ENCODE measurements at places on chromosomes 12 and 14.

DNA sequence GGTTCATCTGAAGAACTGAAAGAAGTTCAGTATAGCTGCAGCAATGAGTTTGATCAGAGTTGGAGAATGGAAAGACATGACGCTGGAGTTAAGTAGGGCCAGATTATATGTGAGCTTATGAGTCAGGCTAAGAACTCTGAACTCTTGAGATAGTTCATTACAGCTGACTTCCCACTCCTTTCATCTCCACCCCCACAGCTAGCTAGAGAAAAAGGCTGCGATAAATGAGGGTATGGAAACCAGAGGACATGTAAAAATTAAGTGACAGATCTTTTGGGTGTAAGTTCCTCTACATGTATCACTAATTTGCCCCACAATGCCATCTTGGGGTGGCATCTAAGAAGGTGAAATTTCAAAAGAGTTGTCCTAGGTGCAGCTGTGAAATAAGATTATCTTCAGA is 28.6 kb downstream of the PYM1 start:
- DNase-seq, result no peak

GRCh38 chr12:47980197-47980596 is 16.8 kb downstream of the TMEM106C start:
- DNase-seq, result no peak

DNA sequence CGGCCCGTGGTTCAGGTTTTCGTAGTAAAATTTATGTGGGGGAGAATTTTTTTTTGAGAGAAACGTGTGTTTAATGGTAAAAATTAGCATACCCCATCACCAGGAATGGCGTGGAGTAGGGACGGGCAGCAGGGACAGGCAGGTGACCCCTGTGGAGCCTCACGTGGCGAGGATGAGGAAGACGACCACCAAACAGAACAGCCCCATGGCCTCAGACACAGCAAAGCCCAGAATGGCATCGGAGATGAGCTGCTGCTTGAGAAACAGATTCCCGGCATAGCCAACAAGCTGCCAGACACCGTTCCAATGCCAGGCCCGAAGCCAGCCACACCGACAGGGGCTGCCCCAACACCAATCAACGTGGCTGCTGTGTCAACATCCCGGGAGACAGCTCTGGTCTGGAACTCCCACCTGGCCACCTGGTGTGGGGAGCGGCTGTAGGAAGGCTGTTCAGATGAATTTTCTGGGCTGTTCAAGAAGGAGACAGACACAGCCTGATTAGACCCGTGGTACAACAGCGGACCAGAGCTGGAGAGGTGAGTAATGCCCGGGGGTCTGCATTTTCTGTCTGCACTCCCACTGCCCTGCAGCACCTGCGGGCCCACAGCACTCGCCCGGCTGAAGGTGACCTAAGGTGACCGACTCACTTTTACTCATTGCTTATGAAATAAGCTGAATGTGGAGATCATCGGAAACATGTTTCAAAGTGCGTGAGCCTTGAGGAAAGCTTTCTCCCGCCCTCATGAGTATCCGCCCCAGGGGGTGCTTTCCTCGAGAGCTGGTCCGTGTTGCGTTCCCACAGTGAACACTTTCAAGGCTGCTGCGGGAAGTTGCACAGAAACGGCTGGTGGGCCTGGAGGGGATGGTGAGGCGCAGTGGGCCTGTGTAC is 10.6 kb downstream of the TMEM121 start:
- no peak for DNase-seq

DNA sequence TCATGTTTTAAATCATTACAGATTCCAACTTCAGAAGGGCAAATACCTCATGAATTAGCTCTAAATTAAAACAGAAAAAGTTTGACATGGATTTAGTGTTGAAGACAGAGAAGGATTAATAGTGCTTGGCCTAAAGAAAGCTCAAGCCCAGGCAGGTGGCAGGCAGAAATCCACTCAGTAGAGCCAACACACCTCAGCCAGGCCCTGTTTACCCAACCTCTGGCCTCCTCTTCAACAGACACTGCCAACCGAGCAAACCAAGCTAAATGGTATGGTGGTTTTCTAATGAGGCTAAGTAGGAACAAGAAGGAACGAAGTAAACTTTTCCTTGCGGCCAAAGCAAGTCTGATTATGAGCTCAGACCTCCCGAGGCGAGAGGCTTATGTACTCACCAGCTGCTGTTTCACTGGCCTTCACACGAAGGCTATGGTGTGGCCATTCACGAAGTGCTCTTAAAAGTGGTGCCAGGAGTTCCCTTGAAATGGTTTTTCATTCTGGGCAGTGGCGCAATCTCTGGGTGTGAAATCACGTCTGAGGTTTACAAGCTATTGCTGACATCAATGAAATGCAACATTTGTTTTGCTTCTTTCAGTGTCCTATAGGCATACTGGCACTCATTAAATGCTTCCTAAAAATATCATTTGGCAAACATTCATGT is 124.1 kb upstream of the LGR5 start:
- no peak for DNase-seq

GRCh38 chr14:84361476-84361875 is 1168.5 kb upstream of the FLRT2 start:
- DNase-seq, result no peak

GRCh38 chr12:124404162-124404784 is 109.4 kb downstream of the RFLNA start:
- DNase-seq, result no peak

- no peak for DNase-seq
These were observed 110.5 kb downstream of the SCARB1 start for GRCh38 chr12:124753228-124753591.

DNA sequence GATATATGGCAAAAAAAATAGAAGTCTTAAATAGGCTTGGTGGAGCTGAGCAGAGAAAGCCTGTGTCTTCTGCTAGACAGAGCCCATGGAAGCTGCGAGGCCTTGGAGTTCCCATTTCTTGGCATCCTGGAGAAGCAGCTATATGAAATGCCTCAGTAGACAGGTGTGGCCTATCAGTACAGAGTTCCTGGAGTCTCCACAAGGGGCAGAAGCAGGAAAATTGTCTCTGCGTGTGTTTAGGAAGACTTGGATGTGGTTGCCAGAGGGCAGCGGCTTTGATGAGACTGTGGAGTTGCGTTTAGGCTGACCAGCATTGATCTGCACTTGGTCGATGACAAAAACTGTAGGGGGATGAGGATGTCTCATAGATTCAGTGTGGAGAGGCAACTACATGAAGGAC is 334.5 kb upstream of the SEL1L start:
- no peak for DNase-seq

GRCh38 chr12:45674181-45674977 is 55.1 kb upstream of the ARID2 start:
- no peak for DNase-seq

- no peak for DNase-seq
These were observed 414.9 kb downstream of the APAF1 start for GRCh38 chr12:99059824-99060511.

Measured in HCT116 (cell line).